ENCODE measurements at places on chromosomes 7 and 10.

- no peak for DNase-seq
Measured at GRCh38 chr10:102559764-102560163, 56.0 kb downstream of the SUFU start.

DNA sequence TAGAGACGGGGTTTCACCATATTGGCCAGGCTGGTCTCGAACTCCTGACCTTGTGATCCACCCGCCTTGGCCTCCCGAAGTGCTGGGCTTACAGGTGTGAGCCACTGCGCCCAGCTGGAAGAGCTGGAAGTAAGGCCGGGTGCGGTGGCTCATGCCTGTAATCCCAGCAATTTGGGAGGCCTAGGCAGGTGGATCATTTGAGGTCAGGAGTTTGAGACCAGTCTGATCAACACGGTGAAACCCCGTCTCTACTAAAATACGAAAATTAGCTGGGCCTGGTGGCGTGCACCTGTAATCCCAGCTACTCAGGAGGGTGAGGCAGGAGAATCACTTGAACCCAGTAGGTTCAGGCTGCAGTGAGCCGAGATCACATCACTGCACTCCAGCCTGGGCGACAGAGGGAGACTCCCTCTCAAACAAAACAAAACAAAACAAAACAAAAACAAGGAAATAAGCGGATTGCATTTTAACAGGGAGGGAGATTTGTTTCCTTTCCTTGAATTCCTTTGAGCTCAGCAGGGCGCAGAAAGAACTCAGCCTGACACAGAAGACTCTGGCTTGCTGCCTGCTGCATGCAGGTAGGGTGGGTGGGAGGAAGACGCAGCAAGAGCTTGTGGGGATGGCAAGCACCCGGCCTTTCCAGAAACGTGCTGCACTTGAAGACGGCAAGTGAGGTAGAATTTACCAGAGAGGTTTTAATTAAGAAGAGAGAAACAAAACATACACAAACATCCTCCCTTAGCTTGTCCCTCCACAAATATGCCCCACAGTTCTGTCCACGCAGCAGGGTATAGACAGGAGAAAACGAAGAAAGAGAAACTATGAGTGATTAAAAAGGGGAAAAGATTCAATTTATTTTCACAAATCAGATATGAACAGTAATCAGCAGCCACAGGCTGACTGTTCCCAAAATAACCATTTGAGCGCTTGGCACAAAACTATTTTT is 148.0 kb downstream of the RNF216 start:
- no peak for DNase-seq

DNA sequence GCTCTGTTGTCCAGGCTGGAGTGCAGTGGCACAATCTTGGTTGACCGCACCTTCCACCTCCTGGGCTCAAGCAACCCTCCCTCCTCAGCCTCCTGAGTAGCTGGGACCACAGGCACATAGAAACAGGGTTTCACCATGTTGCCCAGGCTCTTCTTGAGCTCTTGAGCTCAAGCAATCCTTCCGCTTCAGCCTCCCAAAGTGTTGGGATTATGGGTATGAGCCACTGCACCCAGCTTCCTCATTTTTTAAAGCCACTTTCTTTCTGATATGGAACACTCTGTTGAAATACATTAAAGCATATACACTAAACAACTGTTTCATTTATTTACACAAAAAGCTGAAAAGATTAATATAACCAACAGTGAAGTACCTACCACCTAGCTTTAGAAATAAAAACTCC is 117.2 kb downstream of the CLEC2L start:
- DNase-seq, result no peak

- DNase-seq, result peak; percentile 34
Measured at GRCh38 chr10:7819121-7819460, 786 bp downstream of the TAF3 start.

- no peak for DNase-seq
Measured at GRCh38 chr7:157253850-157254249, 83.0 kb upstream of the DNAJB6 start.

DNA sequence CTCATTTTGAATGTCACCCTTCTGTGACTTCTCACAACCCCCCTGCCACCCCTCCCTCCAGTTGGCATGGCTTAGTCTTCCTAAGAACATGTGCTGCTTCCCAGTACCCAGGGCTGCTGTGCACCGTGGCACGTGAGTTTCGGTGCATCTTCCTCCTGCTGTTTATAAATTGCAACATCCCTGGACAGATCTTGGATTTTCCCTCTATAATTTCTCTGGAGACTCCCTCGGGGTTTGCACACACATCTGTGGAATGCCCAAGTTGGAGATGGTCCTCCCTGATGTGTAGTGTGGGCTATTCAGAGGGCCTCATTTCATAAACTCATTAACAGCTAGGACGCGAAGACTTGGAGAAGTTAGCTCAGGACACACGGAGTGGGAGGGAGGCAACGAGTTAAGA is 52.9 kb downstream of the IKZF1 start:
- DNase-seq, result no peak

DNA sequence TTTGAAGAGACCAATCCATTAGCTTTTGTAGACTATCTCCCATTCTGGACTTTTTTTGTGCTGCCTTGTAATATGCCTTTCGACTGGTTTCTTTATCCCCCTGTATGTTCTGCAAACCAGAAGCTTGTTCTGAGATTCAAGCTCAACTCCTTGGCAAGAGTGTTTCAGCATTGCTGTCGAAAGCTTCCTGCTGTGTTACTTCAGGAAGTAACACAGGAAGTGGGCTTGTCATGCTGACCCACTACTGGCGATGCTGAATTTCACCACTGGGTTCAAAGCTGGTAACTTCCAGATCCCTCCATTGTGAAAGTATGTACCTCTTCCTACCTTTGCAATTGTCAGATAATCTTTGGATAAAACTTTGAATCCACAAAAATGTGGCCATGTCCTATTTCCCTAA is 57.9 kb upstream of the INSYN2A start:
- DNase-seq, result no peak

GRCh38 chr7:24951441-24951980 is 28.5 kb downstream of the OSBPL3 start:
- no peak for DNase-seq

DNA sequence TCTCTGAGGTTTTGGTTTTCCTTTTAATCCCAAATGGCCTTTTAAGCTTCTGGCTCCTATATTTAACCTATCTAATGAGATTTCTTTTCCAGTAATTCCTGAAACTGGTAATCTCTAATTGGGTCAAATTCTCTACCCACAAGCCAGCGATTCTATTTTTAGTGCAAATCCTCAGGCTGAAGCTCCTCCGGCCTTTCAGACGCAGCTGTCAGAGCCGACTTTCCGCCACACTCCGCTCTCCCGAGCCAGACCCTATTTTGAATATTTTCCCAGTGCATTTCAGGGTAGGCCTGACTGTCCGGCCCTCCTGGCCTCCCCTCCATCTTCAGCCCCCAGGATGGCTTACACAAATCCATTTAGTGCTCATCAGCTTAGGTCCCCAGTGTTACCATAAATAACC is 9.7 kb upstream of the ADCY1 start:
- DNase-seq, result peak; percentile 65

DNA sequence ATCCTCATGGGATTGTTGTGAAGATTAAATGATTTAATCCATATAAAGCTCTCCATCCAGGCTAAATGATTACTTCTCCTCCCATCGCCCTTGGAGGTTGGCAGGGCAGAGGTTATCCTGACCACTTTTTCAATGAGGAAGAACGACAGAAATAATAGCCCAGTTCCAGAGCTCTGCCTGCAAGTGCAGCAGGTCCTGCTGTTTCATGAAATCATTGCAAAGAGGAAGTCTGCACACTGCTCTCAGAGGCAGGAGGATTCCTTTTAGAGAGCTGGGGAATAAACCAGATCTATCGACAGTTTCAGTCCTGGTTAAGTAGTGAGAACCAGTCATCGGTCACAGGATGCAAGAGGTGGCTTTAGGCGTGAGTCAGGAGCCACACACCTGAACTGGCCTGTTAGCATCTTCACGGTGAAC is 25.0 kb upstream of the CDH23 start:
- no peak for DNase-seq

DNA sequence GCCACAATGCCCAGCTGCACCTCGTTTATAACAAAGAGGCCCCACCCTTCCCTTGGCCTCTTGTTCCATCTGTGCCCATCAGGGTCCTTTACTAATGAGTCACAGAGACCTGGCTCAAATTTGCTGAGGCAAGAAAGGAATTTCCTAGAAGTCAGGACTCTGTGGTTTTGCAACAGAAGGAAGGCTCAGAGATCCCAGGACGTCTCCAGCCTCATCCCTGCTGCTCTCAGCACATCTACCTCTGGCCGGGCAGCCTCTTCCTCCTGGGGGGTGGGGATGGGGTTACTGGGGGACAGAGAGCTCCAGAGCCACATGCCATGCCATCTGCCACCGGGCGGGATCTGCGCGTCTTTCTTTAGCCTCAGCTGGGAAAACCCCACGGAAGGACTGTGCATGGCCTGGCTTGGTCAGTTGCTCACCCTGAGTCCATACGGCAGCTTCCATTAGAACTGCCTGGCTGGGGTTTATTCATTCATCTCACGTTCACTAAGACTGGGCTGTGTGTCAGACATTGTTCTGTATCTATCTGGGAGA is 41.9 kb upstream of the PSMG3 start:
- no peak for DNase-seq

GRCh38 chr10:7152982-7153381 is 257.9 kb downstream of the SFMBT2 start:
- DNase-seq, result no peak

- no peak for DNase-seq
Measured at GRCh38 chr7:74009719-74010118, 18.3 kb upstream of the ELN start.

GRCh38 chr7:156617215-156617614 is 23.4 kb upstream of the RNF32 start:
- no peak for DNase-seq

- no peak for DNase-seq
Measured at GRCh38 chr10:31261511-31262311, 57.3 kb upstream of the ZEB1 start.

GRCh38 chr10:78774999-78775711 is 293.6 kb upstream of the ZMIZ1 start:
- no peak for DNase-seq

DNA sequence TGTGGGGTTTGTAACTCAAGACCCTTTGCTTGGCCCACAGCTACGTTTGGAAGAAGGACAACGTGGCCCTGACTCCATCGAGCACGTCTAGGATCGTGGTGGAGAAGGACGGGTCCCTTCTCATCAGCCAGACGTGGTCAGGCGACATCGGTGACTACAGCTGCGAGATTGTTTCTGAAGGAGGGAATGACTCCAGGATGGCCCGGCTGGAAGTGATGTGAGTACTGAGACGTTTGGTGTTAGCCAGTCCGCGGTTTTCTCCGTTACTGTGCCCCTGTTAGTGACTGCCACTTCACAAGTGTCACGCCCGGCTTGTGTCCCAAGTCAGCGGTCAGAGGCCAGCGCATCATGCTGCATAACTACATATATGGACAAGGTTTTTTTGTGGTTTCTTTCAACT is 673.3 kb downstream of the SDK1 start:
- no peak for DNase-seq

- DNase-seq, result no peak
Measured at GRCh38 chr10:1538121-1538520, 199.2 kb downstream of the ADARB2 start.

DNA sequence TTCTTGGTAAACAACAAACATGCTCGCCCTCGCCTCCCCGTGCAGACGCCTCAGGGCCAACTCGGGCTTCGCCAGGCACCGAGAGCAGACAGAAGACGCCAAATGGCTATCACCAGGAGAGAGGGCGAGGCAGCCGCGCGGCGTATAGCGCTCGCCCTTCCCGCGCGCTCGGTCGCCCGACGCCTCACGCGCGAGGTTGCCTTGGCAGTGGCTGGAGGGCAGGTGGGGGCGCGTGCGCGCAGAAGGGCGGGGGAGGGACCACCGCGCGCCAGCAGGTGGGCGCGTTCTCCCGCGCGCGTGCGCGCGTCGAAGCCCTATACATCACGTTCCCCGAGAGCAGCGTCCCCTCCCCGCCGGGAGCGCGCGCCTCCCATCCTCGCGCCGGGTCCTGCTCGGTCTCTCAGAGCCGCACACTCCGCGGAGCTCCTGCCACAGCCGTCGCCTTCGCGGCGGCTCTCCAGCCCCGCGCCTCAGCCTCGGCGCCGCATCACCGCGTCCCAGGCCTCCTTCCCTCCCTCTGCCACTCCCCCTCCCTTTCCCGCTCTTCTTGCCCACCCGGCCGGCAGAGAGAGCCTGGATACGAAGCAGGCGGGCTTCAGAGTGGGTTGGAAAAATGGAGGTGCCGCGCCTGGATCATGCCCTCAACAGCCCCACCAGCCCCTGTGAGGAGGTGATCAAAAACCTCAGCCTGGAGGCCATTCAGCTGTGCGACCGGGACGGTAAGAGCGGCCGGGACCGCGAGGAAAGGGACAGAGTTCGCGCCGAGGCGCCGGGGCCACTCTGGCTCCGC is at the start of gene PHYHIPL:
Gene PHYHIPL (plus strand): TSS at position 403 of the 790 bp plus-strand sequence. CDS start 211 bp downstream, at position 614.
- DNase-seq, result peak; percentile 37

DNA sequence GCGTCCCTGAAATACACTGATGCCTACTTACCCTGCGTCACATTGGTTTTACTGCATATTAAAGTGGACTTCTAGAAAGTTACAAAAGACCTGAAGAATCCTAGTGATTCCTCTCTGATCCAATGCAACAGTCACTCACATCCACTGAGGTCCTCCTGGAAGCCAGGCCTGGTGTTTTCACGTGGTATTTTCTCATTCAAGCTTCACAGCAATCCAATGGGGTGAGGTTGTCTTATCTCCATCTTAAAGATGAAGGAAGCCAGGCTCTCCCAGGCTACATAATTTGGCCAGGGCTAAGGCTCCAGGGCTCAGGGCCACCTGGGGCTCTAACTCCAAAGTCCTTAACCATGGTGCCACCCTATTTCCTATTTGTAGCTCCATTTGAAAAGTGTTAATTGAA is 126.3 kb upstream of the SFMBT2 start:
- no peak for DNase-seq

DNA sequence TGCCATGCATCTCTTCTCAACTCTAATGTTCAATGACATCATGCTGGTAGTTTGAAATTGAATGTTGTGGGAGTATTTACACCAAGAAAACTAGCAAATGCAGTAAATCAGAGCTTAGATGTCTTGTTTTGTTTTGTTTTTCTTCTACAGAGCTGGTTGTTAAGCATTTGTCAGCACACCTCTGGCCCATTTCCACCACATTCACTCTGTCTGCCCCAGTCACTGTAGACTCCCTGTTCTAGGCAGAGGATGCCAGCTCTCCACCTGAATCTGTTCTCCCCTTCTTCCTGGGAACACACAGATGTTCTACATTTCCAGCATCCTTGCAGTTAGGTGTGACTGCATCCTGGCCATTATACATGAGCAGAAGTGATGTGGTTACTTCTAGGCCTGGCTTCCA is 4.1 kb upstream of the ARHGAP22 start:
- no peak for DNase-seq
